Activated naive CD8-positive, alpha-beta T cell treated with anti-CD3 and anti-CD28 coated beads, Interleukin-2, amount 50 U/mL, for 24 hours (primary cell): ENCODE measurements at places on chromosomes 1 and 21.
A peak's percentile ranks its signal among the peaks of the same experiment; 100 is the strongest.

DNA sequence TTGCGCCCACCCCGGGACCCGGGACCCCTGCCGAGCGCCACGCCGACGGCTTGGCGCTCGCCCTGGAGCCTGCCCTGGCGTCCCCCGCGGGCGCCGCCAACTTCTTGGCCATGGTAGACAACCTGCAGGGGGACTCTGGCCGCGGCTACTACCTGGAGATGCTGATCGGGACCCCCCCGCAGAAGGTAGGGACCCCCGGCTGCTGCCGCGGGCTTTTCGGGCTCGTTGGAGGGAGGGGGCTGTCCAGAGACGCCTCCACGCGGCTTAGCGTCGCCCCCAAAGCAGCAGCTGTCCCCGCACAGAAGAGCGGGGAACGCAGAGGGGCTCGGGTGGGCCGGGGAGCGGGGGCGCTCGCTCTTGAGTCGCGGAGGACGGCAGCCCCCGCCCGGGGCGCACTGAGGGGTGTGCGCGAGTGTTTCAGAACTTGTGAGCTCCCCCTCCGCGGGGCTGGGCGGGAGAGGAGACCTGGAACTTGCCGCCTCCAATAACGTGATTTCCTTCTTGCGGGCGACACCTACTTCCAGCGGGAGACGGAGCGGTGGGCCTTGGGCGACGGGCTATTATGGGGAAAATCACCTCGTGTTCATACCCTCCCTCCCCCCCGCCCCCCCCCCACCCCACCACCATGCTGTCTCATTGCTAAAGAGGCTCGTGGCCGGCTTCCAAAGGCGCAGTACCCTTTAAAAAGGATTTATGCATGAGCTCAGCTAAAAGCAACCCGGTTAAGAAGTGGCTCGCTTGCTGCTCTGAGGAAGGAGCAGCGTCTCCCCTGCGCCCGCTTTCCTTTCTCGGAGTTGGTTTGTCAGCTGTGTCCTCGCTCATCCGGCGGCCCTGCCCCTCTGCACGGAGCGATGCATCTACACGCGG lies 664 bp downstream of the BACE2 start:
- peak; percentile 6 for DNase-seq

- no peak for DNase-seq
Measured at GRCh38 chr1:25561421-25562100, 18.2 kb downstream of the LDLRAP1 start.

- no peak for DNase-seq
Measured at GRCh38 chr1:89823679-89824292, 3.0 kb downstream of the LRRC8D start.

- no peak for DNase-seq
Measured at GRCh38 chr1:26820784-26821269, 5.7 kb upstream of the ZDHHC18 start.
